SJCRH30 (cell line): ENCODE measurements at places on chromosomes 1 and 21. TPM values are rescaled to one million over a fixed set of nuclear protein-coding genes. Genes with fewer than 3 reads are reported as not detected.

The TRMT13 gene
- total RNA-seq: 21.1 and 28.8 TPM in 2 replicates

The TRABD2B gene
- total RNA-seq: 1.1 and 1.3 TPM in 2 replicates

DNA sequence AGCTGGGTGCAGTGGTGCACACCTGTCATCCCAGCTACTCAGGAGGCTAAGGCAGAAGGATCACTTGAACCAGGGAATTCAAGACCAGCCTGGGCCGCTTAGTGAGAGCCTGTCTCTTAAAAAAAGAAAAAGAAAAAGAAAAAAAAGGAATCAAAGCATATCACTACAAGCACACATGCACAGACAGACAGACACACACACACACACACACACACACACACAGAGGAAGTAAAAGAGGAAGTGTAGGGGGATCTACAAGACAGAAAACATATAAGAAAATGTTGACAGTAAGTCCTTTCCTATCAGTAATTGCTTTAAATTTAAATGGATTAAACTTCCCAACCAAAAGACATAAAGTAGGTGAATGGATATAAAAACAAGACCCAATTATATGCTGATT, 180.3 kb downstream of the FAF1 start:
- no peaks in the 10 kb centered on the region for H3K27me3 ChIP-seq
- no peaks in the 10 kb centered on the region for H3K4me1 ChIP-seq
- DNase-seq: no peak
- H3K36me3 ChIP-seq: peaks cover 10% of the 10 kb centered on the region

DNA sequence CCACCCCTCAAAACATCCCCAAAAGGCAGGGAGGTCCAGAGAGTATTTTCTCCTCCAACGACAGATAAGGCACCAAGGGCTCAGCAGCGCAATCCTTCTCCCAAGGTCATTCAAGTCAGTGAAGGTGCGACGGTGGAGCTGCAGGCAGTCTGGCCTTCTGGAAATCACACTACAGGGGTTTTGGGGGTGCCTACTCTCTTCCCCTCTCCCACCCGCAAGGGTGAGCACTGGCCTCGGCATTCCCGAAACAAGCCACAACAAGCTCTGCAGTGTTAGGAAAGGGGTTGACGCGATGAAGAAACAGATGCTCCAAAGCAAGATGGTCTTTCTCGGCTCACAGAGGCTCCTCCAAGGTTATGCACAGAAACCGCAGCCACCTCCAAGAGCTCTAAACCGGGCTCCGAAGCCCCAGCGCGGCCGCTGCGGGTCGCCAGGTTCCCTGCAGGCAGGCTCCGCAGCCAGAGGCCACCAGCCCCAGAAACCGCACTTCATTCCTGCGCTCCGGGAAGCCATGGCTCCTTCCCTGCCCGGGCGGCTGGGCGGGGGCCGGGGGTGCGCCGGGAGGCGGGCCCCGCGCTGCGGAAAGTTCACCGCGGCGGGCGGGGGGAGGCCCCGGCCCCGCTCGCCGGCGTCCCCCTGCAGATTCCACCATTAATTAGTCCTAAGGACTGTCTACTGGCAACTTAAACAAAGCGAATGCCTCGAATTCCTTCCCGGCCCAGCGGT, 1.1 kb downstream of the LUZP1 start:
- no peaks in the 10 kb centered on the region for H3K27me3 ChIP-seq
- DNase-seq: peak; percentile 59
- peak overlapping the region; percentile 53 for H3K27ac ChIP-seq
- H3K36me3 ChIP-seq: peaks cover 3% of the 10 kb centered on the region; the same call in 1 of the 2 replicates

The FCRL4 gene
- not detected in 2 replicates for total RNA-seq
